NCI-H345 (cell line): ENCODE measurements at places on chromosomes 5 and 9.

DNA sequence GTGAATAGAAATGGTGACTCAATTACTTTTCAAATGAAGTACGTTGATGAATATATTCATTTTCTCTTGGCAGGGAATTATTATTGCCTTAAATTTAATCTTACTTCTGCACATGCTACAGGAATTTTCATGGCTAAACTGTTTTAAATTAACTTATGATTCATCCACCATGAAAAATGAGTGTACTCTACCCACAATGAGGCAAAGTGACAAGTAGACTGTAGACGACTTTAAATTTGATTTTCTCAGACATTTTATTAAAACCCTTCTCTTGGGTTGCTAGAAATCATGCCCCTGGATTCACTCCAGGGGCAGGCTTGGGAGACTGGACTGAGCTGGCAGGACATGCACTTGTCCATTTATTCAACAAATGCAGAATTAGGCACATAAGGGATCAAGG, 23.5 kb upstream of the ERAP2 start:
- DNase-seq: no peak

- no peak for DNase-seq
Measured at GRCh38 chr5:91797576-91797975, 414.5 kb upstream of the ARRDC3 start.

DNA sequence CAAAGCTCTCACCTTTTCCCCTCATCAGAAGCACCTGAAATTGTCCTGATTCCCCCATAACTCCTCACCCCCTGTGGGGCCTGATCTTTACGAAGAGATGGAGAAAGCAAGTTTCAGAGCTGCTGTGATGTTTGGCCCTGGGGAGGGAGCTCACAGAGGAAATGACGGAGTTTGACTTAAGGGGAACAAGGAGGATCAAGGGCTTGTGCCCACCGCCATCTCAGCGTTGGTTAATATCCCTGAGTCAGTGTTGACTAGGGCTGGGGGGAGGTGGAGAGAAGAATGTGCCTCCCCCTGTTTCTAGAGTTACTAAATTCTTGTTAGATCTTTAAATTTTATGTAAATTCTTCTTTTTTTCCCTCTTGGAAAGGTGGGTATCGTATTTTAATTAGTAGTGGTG, 27.8 kb downstream of the FGF18 start:
- DNase-seq: no peak

DNA sequence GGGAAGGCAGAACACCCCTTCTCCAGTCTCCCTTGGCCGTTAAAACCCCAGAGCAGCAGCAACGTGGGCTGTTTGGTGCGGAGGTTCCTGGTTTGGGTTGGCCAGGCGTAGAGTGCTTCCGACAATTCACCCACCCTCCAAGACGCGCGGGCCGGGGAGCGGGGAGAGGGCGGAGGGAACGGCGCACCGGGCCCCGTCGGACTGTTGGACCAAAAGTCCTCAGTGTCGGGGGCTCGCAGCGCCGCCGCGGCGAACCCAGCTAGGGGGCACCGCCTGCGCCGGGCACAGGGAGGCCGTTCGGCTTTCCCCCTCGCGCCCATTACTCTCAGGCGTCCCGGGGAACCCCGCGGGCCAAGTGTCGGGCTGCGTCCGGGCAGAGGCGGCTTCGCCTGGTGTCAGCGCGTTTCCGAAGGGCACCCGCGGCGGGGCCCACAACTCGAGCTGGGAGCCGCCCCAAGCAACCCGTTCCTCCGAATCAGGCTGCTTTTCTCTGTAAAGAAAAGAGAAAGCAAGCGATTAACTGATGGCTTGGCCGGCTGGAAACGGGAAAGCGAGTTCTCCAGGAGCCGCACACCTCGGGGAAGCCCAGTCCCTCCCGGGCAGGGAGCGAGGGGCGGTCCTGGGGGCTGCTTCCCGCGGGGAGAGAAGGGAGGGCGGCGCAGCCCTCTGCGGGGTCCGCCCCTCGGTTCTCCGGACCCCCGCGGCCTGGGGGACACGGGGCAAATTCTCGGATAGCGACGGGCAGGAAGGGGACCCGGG, 145.5 kb downstream of the ERCC6L2 start:
- peak; percentile 30 for DNase-seq

- no peak for DNase-seq
Measured at GRCh38 chr5:177232761-177233160, 70.8 kb downstream of the RAB24 start.
